IPS-NIHi11 (cell line): ENCODE measurements at places on chromosomes 7 and 10.
A peak's percentile ranks its signal among the peaks of the same experiment; 100 is the strongest.

DNA sequence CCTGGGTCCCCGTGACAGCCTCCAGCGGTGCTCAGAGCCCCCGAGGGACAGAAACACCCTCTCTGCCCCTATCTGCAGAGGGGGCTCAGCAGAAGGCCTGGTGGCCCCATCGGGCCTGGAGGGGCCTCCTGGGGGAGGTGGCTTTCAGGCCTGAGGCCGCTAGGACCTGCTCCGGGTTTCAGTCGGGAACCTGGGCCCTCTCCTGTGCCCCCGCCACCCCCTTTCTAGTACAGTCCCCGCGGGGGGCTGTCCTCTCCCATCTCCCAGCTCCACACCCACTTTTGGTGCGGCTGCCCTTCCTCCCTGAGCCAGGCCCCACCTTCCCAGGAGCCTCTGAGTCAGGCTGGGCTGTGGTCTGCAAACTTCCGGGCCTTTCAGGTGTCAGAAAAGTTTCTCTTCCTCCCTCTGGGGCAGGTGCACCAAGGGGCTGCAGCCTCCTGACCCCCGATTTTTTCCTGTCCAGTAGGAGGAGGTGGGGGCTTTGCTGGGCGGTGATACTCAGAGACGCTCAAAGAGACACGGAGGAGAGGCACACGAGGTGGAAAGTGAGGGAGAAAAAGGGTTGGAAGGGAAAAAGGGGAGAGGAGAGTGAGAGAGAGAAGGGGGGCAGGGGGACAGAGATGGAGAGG is 692 bp downstream of the CARD11 start:
- peak; percentile 45 for DNase-seq

GRCh38 chr7:134739362-134739761 is 40.1 kb upstream of the CALD1 start:
- DNase-seq, result no peak

GRCh38 chr10:110376021-110376766 is 71.5 kb upstream of the SMNDC1 start:
- no peak for DNase-seq

GRCh38 chr10:72009425-72010081 is 45.4 kb downstream of the CHST3 start:
- peak; percentile 46 for DNase-seq

DNA sequence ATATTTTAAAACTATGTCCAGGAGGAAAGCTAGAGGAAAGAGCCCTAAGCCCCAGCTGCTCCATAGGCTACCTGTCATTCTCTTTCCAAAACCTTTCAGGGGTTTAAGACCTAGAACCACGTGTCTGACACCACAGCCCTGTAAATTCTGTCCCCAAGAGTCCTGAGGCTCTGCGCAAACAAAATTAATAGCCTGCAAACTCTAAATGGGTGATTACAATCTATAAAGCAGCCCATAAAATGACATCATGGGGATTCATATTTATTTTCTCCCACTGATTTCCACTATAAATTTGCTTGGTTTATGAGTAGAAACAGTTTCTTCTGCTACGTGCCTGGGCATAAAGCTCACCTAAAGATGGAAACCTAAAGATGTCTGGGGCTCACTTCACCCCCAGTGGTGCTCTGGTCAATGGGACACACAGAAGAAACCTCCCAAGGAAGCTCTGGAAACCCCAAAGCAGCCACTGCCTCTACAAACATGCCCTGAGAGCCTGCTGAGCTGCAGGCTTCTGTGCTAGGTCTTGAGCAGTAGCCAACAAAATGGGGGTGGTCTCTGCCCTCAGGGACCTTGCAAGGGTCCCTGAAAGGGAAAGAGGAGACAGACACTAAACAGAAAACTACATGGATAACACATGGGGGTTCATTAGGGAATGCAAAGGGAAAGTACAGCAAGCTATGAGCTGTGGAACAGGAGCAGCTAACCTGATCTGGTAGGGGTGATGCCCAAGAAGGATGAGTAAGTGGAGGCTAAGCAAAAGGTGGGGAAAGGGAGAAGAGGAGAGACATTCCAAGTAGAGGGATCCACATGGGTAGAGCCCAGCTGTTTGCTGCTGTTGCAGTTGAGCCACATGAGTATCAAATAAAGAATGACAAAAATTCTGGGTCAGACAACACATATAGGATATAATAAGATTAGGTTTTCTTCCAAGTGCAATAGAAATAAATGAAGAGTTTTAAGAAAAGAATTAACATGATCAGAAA is 331.7 kb downstream of the KCNMA1 start:
- no peak for DNase-seq

DNA sequence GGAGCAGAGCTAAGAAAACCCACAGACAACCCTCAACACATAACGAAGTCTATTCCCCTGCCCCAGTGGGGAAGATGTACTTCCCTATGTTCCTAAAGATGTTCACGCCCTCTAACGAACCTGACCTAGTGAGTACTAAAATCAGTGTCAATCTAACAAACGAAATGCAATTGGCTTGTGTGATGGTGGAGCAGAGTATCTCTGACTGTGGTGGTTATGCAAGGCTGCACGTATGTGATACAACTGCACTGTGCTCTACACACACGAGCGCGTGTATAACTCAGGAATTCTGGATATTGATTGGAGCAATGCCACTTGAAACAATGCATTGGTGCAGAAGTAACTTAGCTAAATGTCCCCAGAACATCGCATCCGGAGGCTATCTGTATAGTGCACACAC is 1.3 kb downstream of the ANKRD16 start:
- DNase-seq, result no peak

- DNase-seq, result no peak
Measured at GRCh38 chr7:8040768-8041369, 72.3 kb downstream of the GLCCI1 start.

DNA sequence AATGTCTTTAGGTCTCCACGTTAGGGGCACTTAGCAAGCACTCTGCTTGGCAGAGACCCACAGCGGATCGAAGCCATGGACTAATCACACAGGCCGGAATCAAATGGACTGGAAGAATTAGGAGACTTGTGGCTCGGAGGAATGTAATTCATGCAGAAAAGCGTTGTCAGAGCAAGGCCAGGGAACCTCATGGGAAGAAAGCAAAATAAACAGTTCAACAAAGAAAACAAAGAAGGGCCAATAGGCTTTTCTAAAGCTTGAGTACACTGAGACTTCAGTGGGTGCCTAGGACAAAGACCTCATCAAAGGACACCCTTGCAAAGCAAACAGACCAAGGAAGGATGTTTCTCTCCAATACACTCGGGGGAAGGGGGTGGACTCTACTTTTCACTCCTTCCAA is 171.1 kb downstream of the GLI3 start:
- DNase-seq, result peak; percentile 28
